ENCODE measurements at places on chromosomes 16 and 17.

DNA sequence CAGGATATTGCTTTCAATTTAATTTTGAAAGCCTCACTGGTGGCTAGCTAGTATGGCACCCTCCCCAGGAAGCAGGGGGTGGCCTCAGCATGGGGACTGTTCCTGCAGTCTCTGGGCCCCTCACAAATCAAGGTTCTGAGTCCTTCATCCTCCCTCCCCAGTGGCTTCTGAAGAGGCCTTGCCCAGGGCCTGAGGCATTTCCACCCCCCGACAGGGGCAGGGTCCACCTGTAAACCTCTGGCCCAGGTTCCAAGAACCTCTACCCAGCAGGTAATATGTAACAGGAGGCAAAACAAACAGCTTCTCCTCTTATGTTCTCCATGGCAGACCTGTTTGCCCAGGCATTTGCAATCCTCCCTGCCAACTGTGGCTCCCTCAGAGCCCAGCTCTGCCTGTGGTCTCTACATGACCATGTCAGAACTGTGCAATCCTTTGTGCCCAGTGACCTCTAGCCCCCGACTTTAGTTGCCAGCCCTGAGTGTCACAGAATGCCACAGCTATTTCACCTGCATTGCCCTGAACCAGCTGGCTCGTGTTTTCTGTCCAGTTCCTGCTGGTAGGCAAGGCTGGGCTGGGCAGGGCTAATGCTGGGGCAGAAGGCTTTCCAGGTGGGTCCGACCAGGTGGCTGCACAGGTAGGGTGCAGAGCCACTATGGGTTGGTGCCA, 14.3 kb downstream of the ACSF2 start:
- no peak for DNase-seq

DNA sequence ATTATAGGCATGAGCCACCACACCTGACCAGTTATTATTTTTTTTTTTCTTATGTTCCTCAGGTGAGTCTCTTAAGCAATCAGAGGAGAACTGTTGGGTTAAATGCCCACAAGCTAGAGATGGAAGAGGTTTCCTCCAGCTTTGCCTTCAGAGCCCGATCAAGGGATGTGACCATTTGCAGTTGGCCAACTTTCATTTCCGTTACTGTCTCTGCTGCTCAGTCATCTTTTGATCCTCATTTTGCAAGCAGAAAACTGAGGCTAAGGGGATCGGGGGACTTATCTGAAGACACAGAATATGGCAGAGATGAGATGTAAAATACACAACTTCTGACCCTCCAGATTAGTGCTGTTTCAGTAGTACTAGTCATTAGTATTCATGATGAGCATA, 188.8 kb downstream of the RAB11FIP4 start:
- DNase-seq = no peak

- no peak for DNase-seq
These were observed 83.1 kb downstream of the CCDC182 start for GRCh38 chr17:57662041-57662440.

DNA sequence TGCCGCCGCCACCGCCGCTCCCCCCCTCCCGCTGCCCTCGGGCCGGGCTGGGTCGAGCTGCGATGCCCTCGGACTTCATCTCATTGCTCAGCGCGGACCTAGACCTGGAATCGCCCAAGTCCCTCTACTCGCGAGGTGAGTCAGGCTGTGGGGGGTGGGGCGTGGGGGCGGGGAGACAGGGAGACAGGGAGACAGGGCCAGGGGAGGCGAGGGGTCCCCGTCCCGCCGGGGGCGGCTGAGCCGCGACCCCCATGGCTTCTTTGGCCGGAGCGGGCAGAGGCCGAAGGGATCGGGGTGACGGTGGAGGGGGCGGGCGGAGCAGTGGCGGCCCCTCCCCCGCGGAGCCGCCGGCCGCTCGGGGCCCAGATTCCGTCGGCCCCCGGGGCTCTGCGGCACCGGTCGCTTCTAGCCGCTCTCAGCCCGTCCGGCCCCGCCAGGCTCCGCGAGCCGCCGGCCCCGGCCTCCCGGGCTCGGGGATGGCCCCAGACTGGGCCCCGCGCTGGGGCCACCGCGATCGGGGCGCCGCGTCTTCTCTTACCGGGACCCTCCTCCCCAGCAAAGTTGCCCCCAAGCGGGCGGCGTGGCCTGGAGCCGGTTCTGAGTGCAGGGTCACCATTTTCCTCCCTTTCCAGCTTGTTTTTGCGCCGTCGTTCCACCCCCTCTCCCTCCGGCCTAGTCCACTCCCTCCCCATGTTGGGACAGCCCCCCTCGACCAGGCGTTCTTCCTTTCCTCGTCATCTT, 644 bp downstream of the NFAT5 start:
- DNase-seq = no peak

- peak; percentile 17 for DNase-seq
These were observed 663 bp downstream of the CYB5D1 start for GRCh38 chr17:7858522-7858810.

GRCh38 chr17:56260376-56261002, 107.2 kb downstream of the ANKFN1 start:
- DNase-seq = no peak

GRCh38 chr16:31456988-31457360, 2.3 kb upstream of the ARMC5 start:
- DNase-seq = no peak

DNA sequence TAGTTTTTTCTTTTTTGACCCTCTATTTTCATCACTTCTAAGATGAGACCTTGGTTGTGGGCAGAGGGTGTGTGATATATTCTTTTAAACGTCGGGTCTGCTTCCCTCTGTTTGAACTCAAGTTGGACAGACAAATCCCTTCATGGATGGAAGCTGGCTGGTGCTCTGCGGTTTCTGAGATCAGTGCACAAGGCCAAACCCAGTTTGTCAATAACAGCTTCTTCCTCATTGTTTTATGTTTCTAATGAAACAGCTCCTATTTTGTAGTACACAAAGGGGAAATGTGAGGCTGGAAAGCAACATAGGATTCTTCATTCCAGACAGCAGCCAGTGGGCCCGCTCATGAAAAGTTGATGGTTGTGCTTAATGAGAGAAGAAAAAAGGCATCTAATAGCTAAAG, 159.6 kb downstream of the PRKCA start:
- no peak for DNase-seq

DNA sequence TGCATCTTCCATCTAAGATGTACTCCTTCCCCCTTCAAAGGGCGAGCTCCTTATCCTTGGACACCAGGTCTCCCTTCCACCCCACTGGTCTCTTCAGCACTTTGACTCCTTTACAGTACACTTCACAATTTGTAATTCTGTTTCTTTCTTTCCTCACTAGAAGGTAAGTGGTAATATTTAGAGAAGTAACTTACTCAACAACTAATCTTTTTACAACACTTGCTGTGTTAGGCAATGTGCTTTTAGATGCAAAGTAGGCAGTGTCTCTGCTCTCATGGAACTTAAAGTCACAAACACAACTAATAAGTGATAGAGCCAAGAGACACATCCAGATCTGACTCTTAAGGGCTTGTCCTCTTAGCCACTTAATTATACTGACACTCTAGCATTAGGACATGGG, 6.4 kb downstream of the SIAH1 start:
- no peak for DNase-seq

- DNase-seq = no peak
These were observed 21.4 kb downstream of the WSB1 start for GRCh38 chr17:27315322-27315721.

DNA sequence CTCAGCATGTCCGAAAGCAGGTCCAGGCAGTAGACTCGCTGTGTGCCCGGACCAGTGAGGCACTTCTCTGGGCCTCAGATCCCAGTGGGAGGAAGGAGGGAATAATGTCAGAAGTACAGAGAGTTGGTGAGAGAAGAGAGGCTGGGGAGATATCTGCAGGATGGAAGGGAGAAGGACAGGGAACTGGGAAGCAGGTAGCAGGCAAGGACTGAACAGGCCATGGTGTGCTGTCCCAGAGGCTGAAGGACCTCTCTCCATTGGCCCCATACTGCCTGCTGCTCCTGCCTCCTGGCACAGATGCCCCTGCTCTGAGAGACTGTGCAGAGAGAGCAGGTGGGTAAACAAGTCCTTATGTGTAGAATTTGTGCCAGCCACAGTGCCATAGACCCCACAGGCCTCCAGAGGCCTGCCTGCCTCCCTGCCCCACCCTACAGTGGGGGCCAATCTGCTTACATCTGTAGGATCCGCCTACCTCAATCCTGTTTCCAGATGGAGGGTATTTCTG, 34.2 kb upstream of the CRHR1 start:
- no peak for DNase-seq

- no peak for DNase-seq
These were observed 4.4 kb downstream of the N4BP1 start for GRCh38 chr16:48605518-48606110.

DNA sequence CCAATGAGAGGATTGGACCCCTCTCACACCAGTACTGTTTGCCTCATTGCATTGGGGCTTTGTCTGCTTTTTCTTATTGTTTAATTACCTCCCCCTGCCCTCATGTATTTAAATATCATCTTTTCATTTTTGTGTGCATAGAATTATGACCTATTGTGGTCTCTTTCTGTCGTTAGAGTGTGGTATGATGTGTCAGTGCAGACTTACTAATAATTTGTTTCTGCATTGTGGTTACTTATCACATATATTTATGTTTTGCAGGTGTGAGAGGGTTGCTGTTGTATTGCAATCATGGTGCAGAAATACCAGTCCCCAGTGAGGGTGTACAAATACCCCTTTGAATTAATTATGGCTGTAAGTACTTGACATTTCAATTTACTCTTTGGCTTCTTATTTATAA, 2.5 kb downstream of the SEC14L1 start:
- DNase-seq = no peak

DNA sequence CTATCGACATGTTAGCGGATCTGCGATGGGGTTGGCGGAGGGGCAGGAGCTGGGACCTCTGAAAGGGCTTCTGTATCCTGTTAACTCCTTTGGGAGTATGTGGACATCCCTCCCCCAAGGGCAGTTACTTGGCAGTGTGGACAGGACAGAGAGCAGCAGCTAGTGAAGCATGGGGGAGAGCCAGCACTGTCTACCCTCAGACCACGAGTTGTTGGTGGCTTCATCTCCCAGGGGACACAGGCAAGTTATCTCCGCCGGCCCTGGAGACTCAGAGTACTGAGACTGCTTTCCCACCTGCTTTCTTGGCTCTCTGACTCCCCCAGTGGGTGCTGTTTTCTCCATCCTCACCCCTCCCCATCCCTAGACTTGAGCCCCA, 5.3 kb upstream of the GFAP start:
- no peak for DNase-seq

GRCh38 chr17:72368191-72368590, 247.4 kb downstream of the SOX9 start:
- DNase-seq = no peak

DNA sequence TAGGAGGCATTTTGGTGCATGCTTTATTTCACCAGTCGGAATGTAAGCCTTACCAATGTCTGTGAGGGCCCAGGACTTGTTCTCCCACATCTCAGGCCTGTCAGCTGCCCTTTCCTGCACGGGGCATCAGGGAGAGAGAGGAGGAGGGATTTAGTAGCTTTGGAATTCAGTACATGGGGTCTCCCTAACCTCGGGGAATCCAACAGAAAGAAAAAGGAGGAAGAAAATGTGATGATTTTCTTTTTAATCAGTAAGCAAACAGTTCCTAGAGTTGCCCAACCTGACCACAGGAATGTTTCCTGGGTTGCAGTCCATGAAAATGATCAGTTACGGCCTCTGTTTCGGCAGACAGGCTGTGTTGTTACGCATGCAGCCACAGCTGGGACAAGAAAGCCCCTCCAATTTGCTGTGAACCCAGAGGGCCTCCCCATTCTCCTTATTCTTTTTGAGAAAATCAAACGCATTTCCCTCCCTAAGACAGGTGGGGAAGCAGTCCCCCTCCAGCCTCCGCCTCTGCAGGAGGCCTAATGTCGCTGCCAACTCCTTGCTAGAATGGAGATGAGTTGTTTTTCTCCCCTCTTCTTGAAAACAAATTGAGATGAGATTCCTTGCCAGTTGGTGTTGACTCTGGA, 53.1 kb upstream of the TANGO6 start:
- no peak for DNase-seq

DNA sequence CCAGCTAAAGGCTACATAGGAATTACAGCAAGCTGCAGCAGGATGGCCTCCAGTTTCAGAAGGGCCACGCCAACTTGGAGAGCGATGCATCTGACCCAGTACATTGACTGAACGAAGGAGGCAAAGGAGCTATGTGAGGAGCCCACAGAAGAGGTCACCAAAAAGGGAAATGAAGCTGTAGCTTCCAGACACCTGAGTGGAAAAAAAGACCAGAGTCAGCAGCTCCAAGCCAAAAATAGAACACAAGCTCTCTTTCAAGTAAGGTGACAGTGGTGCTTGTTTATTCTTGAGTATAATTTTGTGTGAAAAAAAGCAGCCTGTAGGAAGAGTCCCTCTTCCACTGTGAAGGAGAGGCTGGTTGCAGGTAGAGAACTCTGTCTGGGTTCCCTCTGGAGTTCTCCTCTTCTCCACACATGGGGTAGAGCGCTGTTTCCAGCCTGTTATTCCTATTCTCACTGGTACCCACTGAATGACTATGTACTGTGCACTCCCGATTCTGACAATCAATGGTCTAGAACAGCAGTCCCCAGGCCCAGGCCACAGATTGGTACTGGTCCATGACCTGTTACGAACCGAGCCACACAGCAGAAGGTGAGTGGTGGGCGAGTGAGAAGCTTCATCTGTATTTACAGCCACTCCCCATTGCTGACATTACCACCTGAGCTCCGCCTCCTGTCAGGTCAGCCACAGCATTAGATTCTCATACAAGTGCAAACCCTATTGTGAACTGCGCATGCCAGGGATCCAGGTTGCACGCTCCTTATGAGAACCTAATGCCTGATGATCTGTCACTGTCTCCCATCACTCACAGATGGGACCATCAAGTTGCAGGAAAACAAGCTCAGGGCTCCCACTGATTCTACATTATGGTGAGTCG, 15.1 kb downstream of the CCL4 start:
- DNase-seq = no peak

DNA sequence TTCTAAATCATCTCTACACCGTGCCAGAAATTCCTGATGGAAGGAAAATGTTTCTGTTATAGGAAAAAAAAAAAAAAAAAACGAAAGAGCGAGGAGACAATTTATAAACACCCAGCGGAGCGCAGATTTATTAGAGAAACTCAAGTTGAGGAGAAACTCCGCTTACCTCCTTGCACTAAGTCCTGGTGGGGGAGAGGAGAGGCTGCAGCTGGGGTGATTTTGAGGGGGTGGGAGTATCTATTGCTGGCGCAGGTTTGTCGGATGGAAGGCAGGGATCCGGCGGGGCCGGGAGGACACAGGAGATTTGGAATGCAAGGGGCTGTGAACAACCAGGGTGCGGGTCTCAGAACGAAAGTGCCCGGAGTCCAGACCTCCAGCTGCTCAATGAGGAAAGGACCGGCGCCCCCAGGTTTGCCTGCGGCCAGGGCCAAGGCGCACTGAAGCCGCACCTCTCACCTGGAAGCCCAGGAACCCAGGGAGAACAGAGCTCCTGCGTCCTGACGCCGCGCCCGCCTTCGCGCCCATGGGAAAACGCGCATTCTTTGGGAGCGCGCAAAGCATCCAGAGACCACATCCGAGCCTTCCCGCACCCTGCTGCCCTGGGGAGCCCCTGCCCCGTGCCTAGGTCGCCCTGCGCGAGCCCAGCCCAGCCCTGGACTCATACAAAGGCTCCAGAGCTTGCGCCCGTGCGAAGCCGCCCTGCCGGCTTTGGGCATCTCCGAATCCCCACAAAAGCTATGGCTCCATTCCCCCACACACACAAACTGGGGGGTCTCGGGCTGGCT, 2.6 kb upstream of the HOXB8 start:
- no peak for DNase-seq
